ENCODE measurements at places on chromosomes 6 and 20.

DNA sequence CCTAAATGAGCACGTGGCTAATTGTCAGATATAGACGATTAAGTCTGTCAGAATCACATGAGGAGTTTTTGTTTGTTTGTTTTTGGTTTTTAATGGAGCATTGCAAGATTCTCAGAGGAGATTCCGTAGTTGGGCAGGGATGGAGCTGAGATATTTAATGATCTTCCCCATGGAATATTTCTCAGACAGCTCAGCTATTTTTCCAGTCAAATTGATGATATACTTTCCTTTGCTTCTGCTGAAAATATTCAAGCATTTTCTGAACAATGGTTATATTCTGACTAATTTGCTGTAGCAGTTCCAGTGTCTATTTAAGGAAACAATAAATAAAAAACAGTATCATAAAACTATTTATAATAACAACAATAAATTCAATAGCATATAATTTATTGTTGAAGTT, 348.4 kb downstream of the KIF16B start:
- DNase-seq = no peak

- DNase-seq = no peak
Measured at GRCh38 chr20:48049171-48049570, 263.9 kb upstream of the SULF2 start.

- no peak for DNase-seq
Measured at GRCh38 chr6:15430931-15431405, 185.1 kb downstream of the JARID2 start.

- no peak for DNase-seq
Measured at GRCh38 chr20:2672446-2672845, 8.4 kb upstream of the IDH3B start.

DNA sequence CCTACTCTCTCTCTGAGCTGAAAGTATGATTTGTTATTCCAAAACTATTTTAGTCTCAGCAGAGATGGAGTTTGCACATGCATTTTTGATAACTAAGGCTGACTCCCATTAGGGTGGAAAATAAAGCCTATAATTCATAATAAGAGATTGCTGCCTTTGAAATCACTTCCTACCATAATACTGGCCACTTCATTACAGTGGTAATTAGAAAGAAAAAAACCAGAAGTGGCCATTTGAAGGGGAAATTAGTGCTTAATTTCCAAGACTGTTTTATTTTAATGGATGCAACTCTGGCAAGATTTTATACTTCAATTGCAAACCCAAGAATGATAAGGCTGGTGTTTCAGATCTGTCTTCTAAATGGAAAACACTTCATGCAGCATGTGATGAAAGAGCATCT, 43.4 kb downstream of the SLC35B3 start:
- no peak for DNase-seq

- no peak for DNase-seq
Measured at GRCh38 chr6:142950291-142950690, 5.3 kb upstream of the HIVEP2 start.

DNA sequence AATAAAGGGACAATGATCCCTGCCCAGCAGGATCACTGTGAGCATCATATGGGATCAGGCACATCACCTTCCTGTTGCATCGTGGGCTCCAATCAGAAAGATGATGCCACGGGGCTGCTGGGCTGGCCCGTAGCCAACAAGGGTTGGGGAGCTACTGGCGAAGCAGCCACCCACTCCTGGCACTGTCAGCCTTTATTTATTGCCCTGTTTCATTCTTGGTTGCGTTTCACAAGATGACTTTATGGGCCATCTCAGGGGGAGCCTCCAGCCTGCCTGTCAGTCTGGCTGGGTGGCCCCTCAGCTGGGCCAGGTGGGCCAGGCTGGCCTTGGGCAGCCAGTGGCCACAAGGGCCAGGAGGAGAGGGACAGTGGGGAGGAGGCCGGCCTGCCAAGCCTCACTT, 17.3 kb downstream of the VSTM2L start:
- peak; percentile 46 for DNase-seq

GRCh38 chr6:35494161-35494563, 2.7 kb downstream of the TEAD3 start:
- DNase-seq = no peak

Data from activated CD4-positive, alpha-beta T cell treated with anti-CD3 and anti-CD28 coated beads, Interleukin-2, Interleukin-6, amounts not matched to agents 100 ng/mL and 50 ng/mL, durations not matched to agents 16 hours and 8 hours (primary cell).